Activated T-cell treated with anti-CD3 and anti-CD28 coated beads, Interleukin-2, amount 50 U/mL, for 24 hours (primary cell): ENCODE measurements at places on chromosomes 1 and 21.
A peak's percentile ranks its signal among the peaks of the same experiment; 100 is the strongest.

DNA sequence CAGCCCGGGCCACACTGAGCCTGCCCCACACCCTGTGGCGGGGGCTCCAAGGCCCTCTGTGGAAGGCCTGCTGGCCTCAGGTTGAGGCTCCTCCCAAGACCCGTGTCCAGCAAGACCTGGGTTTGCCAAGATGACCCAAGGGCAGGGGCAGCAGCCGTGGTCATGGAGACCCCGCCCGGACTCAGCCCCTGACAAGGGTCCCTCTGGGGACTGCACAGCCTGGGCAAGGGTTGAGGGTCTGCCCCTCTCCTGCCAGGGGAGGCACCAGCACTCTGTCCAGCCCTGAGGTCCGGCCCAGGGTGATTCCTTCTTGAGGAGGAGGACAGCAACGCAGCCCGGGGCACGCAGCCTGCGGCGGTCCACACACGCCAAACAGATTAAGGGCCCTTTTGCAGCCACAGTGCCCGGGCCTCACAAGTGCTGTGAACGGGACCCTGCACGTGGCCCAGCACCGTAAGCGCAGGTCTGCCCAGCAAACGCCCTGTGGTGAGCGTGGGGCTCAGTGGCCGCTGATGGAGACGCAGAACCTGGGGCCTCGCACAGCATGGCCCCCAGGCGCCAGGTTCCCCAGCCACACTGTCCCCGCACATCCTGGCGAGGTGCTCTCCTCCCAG is 3.4 kb downstream of the SPATC1L start:
- peak; percentile 17 for DNase-seq

DNA sequence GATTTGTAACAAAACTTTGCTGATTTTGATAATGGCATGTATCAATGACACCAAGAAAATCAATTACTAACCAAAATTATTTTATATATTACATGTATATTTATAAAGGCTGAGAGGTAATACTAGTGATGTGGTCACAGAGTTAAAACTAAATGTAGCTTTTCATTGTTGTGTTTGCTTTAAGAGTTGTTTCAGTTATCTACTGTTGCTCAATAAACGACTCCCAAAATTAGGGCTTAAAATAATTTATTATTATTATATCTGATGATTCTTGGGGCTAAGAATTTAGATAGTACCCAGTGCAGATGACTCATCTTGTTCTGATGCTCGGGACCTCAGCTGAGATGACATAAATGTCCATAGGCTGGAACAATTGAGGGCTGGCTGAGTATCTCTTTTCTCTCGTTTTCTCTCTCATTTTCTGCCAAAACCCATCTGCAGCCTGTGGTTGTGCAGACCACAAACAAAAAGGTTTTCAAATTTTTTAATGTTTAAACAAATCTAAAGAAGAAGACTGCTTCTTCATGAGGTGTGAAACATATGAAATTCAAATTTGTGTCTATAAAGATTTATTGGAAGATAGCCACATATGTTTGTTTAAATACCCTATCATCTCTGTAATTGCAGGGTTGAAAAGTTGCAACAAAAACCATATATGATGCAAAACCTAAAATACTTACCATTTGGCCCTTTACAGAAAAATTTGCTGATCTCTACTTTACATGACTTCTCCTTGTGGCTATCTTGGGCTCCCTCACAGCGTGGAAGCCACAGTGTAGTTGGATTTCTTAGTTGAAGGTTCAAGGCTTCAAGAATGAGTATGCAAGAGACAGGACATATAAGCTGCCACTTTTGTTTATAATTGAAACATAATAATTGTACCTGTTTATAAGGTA is 14.8 kb upstream of the PTPRC start:
- DNase-seq: no peak

DNA sequence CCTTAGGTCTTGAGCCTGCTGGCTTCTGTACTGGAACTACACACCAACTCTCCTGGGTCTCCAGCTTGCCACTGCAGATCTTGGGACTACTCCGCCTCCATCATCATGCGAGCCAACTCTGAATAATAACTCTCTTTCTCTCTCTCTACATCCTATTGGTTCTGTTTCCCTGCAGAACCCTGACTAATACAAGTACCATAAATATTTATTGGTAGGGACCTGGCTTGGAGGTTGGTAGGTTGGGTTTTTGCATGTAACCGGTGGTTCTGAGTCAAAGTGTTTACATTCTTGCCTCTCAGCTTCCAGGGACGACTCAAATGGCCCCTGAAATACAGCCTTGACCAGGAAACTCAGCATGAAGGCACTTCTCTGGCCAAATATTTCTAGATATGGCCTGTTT is 110.4 kb downstream of the KCND3 start:
- DNase-seq: no peak

- DNase-seq: peak; percentile 25
Measured at GRCh38 chr1:19033926-19034680, 77.6 kb upstream of the IFFO2 start.

DNA sequence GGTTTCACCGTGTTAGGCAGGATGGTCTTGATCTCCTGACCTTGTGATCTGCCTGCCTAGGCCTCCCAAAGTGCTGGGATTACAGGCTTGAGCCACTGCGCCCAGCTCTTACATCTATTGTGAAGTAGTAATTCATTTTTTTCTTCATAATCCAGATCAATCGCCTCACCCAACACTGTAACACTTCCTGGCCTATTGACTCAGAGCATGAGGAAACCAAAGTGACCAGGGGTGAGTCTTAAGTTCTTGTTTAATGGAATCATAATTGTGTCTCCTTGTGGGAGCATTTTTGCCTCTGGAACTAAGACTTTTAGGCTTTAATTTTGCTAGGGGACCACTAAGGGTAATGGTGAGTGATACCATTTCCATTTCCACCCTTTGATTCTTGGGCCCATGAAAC is 27.4 kb downstream of the TNFSF18 start:
- no peak for DNase-seq

DNA sequence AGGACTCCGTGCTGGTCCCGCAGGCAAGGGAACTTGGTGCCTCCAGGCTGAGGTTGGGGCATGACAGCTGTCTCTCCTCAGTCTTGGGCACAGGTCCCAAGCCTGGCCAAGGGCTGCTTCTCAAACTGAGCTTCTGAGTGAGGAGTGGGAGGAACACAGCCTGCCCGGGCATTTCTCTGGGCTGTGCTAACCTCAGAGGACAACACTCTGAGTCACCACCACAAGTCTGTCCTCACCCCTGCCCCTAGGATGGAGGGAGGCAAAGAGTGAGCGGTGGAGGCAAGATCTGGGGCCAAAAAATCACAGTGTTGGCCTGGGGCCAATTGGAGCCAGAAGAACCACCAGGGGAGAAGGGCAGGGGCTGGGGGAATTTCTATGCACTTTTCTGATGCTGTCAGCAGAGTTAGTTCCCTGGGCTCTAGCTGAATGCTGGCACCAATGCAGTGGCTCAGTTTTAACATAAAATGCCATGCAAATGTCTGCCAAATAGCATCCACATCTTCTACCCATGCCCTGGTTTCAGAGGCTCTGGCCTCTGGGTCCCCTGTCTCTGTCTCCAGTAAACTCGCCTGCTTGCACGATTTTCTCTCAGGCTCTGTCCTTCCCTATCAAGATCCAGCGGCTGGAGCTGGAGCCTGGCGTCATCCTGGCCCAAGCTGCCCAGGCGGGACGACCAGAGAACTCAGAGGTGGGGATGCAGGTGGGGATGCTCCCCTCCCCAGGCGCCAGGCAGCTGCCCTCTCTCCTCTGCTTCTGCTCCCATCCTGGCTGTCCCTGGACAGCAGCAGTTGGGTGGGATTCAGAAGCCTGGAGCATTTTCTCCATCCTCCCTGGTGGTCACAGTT is 11.0 kb upstream of the CDK18 start:
- DNase-seq: no peak

DNA sequence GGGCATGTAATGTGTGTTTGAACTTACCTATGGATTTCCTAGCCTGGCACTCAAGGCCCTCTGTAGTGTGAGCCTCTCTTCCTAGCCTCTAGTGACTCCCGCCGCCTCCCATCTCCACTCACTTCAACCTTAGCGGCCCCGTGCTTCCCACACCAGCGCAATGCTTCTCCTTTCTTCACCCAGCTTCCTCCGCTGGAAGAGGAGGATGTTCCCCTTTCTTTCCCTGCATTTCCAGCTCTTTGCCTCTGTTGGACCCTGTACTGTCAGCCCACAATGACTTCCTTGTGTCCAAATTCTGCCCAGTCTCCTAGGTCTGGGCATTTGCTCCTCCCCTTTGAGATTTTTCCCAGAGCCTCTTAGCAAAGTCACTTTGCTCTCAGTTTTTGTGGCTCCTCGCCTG is 138.1 kb upstream of the IRF2BP2 start:
- DNase-seq: no peak

- no peak for DNase-seq
Measured at GRCh38 chr1:41382480-41383090, 21.4 kb downstream of the FOXO6 start.

- no peak for DNase-seq
Measured at GRCh38 chr1:226021401-226021800, 22.3 kb upstream of the SDE2 start.

GRCh38 chr1:210500831-210501230 is 172.1 kb downstream of the HHAT start:
- DNase-seq: no peak

DNA sequence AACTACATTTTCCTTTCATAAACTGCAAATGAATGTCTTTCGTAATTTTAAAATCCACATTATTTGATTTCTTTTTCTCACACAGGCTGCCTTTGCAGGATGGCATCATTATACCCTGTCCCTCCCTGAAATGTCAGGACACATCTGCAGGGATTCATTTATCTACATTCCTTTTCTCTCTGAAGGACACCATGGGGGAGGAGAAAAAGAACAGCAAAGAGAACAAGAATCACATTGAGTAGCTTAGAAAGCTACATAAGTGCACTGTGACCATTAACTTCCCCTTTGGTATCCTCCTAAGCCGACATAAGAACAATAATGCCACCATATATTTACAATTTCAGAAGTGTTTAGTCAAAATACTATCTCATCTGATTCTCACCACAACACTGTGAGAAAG is 129.5 kb downstream of the PIGK start:
- DNase-seq: no peak

DNA sequence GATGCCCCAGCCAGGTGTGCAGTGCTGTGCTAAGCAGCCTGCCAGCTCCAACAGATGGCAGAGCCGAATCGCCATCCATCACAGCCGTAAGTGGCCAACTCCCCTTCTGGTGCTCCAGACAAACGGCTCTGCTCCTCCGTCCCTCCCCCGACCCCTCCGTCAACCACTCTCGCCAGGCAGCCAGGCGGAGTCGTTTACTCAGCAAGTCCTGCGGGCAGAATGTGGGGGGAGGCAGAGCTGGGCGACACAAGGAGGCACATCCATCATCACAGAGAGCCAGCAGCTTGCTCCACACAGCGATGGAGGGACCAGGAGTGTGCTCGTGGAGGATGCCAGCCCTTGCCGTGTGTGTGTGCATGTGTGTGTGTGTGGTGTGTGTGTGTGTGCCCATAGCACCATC is 206.6 kb upstream of the GRIK3 start:
- no peak for DNase-seq

DNA sequence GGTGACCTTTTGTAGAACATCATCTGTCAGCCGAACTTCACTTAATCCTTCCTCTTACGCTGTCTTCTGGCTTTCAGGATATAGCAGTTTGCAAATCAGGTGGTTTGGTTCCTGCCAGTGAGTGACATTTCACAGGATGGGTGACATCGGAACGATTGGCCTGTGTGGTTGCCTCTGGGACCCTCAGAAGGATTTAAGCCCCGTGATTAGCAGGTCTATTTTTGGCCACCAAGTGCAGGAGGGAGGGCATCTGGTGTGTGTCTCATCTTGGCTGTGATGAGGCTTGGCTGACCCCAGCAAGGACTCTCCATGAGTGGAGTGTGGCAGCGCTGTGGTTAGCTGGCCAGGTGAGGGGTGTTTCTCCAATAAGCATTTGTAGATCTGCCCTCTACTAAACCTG is 407.6 kb upstream of the VAMP3 start:
- DNase-seq: no peak

DNA sequence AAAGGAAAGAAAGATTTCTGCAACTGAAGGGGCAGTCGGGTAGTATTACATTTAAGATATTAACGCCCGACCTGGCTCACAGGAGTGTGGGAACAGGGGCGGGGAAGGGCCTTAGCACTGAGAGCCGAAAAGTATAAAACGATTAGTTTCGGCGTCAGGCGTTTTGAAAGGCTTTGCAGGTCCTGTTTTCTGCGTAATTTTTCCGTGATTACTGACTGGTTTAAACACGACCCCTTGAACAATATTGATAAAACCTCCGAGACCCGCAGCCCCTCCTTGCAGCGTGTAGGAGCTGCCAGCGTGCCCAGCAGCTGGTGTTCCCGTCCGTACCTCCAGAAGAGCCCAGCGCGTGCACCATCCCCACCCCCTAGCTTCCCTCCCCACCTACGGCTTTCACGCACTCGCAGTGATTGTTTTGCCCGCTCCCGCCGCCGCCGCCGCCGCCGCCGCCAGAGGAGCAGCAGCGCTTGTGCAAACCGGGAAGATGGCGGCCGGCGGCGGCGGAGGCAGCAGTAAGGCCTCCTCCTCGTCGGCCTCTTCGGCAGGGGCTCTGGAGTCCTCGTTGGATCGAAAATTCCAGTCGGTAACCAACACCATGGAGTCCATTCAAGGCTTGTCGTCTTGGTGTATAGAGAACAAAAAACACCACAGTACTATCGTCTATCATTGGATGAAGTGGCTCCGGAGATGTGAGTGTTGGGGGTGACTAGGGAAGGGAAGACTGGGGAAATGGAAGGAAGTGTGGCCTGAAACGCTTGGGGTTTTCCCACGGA is 470 bp downstream of the RPRD2 start:
- DNase-seq: peak; percentile 86

DNA sequence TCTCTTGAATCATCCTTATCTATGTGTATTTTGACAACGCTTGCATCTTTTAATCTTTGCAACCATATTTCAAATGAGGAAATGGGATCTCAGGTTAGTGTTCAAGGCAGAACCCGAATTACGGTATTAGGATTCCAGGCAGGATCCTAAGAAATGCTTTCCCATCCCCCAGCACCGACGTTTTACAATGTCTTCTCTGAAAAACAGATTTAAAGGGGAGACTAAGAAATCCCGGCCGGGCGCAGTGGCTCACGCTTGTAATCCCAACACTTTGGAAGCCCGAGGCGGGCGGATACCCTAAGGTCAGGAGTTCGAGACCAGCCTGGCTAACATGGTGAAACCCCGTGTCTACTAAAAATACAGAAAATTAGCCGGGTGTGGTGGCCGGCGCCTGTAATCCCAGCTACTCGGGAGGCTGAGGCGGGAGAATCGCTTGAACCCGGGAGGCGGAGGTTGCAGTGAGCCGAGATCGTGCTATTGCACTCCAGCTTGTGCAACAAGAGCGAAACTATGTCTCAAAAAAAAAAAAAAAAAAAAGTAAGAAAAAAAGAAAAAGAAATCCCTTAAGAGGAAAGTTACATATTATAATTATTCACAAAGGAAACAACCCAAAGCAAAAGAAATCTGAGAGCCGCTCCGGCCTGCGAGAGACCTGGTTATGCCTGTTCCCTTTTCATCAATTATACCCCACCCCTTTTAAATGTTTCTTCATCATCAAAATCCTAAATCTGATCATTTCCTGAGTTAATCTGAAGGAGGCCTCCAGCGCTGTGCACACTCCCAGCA is 801 bp upstream of the GORAB start:
- peak; percentile 43 for DNase-seq
